Sciatic nerve (tissue), 2 donors: ENCODE measurements at places on chromosomes 5 and 9. TPM values are rescaled to one million over a fixed set of nuclear protein-coding genes. Genes with fewer than 3 reads are reported as not detected.
A peak's percentile ranks its signal among the peaks of the same experiment; 100 is the strongest.

- no peak for DNase-seq
Observed at GRCh38 chr9:133495327-133496293, 16.7 kb upstream of the SLC2A6 start.

GPR150 gene
- 0.49 TPM for total RNA-seq

- DNase-seq = peak; percentile 64
Observed at GRCh38 chr5:14775857-14776256, 95.7 kb downstream of the ANKH start.

DNA sequence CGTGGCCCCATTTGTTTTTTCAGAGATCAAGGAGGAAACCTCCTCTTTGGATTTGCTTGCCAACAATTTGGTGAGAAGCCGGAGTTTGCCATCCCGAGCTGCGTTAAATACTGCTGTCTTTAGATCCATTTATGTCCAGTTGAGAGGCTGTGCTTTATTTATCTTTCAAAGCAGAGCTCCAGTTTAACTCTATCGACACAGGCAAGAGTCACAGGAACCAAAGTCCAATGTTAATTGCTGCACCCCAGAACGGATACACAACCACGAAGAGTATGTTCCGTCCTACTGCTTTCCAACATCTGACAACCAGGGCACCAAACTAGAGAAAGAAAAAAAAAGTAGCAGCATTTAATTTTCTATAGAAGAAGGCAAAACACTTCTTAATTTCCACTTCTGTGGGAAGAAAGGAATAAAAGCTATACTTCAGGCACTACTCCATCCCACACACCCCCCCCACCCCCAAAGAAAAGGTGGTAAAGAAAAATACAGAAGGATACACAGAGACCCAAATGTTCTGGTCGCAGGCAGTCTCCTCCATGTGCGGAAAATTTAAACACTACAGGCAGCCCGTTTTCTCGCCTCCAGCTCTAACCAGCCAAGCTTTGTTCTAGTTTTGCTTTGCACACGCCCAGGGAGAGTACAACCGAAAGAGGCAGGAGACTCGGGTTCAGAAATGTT is 1.1 kb downstream of the FEM1C start:
- no peak for DNase-seq

DNA sequence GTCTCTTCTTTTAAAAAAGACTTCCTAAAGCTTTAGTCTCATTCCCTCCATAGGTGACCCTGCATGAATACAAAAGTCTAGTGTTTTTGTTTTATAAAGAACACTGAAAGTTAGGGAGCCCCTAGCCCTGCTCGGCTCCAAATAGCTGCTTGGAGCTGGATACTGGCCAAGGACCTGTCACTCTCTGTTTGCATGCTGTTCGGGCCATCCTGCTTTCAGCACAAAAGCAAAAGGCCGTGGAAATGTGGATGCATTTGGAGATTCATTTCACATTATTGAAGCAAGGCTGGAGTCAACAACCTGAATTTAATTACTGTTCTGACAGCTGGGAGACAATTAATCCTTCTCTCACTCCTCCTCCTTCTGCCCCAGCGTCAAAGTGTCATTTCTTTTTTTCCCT is 151.7 kb upstream of the NMUR2 start:
- no peak for DNase-seq

DNA sequence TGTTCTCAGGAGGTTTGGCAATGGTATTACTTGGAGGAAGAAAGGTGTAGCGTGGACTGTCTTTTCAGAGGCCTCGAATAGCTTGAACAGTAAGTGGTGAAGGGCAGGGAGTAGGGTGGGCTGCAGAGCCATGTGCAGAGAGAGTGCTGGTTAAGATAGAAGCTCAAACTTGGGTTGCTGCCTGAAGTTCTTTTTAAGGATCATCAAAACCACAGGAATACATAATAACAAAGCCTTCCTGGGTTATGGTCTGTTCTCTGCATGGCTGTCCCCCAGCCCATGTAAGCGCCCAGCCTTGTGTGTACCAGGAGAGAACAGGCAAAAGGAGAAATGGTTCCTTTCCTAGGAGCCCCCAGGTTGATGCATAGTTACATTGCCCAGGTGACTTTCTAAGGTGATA is 43.9 kb downstream of the RCL1 start:
- no peak for DNase-seq

GRCh38 chr9:93010704-93011103 is 47.8 kb upstream of the SUSD3 start:
- no peak for DNase-seq

ZNF366 gene
- total RNA-seq = 8.0 TPM

DNA sequence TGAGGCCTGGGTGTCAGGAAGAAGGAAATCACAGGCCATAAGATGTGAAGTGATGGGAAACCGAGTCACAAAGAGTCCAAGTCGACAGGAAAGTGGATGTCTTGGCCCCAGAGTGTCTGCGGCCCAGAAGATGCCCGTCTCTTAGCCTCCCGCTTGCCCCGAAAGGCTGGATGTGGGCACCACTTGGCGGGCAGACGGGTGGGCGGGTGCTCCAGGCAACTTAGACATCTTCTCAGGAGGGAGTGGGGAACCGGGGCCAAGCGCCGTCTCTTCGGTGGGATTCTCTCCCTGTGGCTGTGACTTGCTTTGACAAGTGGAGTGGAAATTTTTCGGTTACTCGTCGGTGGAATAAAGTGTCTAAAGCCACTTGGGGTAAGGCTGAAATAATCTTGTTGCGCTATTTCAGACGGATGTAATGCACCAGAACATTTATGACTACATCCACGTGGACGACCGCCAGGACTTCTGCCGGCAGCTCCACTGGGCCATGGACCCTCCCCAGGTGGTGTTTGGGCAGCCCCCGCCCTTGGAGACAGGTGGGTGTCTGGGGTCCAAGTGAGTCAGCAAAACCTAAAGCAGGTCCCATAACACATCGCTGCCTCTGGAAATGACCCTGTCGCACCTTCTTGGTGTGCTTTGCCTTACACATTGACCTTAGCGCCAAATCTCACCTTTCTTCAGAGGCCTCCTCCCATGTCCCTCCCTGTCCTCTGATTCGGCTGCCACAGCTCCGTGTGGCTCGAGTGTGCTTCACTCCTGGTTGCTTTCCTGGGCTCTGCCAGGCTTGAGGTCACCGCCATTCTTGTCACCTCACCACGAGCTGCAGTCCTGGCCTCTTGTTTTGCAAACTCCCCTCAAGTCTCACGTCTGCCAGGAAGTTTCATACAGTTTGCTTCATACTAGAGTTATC is 20.4 kb upstream of the EXOC3 start:
- DNase-seq = no peak
